Activated CD4-positive, alpha-beta memory T cell treated with anti-CD3 and anti-CD28 coated beads for 36 hours (primary cell): ENCODE measurements at places on chromosomes 13 and 19.
A peak's percentile ranks its signal among the peaks of the same experiment; 100 is the strongest.

DNA sequence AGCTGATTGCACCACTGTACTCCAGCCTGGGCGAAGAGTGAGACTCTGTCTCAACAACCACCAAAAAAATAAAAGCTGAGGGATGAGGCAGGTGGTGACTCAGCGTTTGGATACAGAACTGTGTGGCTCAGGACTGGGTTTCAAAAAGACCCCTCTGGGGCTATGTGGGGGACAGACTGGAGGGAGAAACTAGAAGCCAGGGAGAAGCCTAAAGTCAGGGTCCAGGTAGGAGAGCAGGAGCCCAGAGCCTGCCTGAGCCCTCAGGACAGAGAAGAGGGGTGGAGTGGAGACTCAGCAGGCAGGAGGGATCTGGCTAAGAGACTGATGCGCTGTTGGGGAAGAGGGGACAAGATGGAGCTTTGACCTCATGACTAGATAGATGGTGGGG, 1.8 kb upstream of the CD37 start:
- peak; percentile 19 for DNase-seq

- no peak for DNase-seq
Observed at GRCh38 chr13:75220238-75220542, 261.8 kb downstream of the TBC1D4 start.

GRCh38 chr13:85408415-85408814, 390.8 kb downstream of the SLITRK6 start:
- DNase-seq, result no peak

GRCh38 chr13:60612593-60612992, 215.6 kb downstream of the TDRD3 start:
- DNase-seq, result no peak

DNA sequence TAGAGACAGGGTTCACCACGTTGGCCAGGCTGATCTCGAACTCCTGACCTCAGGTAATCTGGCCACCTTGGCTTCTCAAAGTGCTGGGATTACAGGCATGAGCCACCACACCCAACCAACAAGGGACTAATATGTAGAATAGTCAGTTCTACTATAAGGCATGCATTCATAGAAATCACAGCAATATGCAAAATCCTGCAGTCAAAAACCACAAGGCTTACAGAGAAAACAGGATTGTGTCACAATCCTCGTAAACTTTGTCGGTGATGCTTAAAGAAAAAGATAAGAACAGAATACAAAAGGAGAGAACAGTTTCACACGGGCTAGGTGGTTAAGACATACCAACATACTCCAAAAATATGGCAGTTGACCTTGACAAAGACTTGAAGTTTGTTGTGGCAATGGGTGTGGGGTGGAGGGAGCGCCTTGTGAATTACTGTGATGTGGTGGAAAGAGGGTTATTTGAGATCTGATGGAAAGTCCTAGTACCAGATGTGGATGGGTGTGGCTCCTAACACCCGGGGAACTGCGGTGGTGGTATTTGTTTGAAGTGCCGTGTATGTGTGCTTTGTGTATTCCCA, 12.4 kb downstream of the NOSIP start:
- peak; percentile 76 for DNase-seq

GRCh38 chr13:34114581-34114980, 296.6 kb downstream of the RFC3 start:
- no peak for DNase-seq

- peak; percentile 73 for DNase-seq
Observed at GRCh38 chr19:38224014-38224862, at the start of gene DPF1. DPF1 (minus strand) TSS chr19:38224222; CDS start chr19:38224142, 80 bp downstream.
